ENCODE measurements at places on chromosomes 11 and 22. TPM values are rescaled to one million over a fixed set of nuclear protein-coding genes. Genes with fewer than 3 reads are reported as not detected.
A peak's percentile ranks its signal among the peaks of the same experiment; 100 is the strongest.

DCHS1 gene
- total RNA-seq: 62.2 TPM

ISX gene
- total RNA-seq: not detected

NRIP3 gene
- total RNA-seq: 16.7 TPM

MRGPRE gene
- total RNA-seq: 0.27 TPM

ADM gene
- total RNA-seq: 6.1 TPM

NFAM1 gene
- total RNA-seq: 0.54 TPM

C22orf23 gene
- total RNA-seq: 1.4 TPM

DNA sequence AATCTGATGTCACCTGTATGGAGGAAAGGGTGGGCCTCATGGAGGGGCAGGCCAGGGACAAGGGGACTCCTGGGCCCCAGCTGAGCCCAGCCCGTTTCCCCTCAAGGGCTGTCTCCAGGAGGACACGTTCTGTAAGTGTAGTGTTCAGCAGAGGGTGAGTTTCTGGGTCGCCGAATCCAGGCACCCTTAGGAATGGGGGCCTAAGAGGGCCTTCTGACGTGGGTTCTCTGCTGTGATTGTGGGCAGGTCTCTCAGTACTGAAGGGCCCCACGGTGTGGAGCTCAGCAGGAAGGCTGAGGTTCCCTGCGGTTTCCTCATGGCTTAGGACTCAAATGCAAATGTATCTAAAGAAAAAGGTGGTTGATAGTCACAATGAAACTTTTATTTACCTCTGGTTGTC is 6.5 kb downstream of the PTDSS2 start:
- DNase-seq: no peak

DNA sequence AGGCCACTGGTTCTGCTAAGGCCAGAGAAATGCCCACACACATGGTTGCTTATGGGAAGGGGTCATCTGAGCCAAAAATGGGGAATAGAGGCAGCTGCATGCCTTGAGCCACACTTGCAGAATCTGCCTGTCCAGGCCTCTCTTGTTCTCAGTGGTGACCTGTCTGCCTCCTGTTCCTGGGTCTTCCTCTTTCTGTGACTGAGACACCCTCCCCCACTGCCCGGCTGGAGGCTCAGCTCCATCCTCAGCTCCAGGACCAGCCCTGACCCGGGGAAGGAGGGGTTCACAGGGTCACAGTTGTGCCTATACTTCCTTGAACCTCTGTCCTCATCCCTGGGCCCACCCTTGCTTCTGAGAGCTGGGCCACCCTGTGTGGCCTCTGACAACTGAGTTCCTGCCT is 52.3 kb downstream of the CSF2RB start:
- no peak for DNase-seq

DNA sequence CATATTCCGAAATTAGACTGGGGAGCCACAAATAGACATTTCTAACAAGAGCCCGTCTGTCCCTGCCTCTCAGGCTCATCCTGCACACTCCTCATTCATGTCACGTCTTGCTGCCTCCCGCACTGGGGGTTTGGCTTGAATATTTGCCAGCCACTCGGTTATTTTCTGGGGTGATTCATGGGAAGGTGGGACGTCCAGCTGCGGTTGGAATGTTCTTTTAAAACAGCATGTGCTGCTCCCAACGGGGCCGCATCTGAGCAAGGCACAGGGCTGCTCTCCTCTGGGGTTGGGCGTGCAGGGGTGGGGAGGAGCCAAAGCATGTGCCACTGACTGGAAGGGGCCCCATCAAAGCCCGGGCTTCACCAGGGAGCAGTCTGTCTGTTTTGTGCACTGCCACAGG is 25.9 kb upstream of the SLC5A4 start:
- DNase-seq: no peak

- no peak for DNase-seq
Observed at GRCh38 chr11:40722179-40722795, 737.2 kb downstream of the LRRC4C start.

- DNase-seq: no peak
Observed at GRCh38 chr22:37818409-37819104, 4.6 kb upstream of the GALR3 start.

DNA sequence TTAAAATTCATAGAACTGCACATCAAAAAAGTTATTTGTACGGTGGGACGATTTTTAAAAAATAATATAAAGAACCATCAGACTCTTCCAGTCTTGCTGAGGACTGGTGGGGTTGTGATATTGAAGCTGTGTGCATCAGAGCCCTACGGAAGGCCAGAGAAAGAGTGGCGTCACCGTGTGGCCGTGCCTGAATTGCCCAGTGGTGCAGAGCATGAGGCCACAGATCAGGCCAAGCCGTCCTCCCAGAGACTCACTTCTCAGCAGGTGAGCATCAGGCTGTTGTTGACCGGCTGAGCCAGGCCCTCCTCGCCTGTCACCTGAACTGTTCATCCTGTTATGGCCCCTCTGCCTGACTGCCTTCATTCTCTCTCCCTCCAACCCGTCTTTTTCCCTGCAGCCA is 1013.9 kb downstream of the TBC1D22A start:
- DNase-seq: no peak

- peak; percentile 82 for DNase-seq
Observed at GRCh38 chr22:17789379-17790200, 15.3 kb upstream of the BID start.

GRCh38 chr11:44936951-44937543 is 13.6 kb downstream of the TP53I11 start:
- DNase-seq: no peak
